ENCODE measurements at places on chromosomes 4 and X.

- no peak for DNase-seq
These were observed 20.7 kb downstream of the ACE2 start for GRCh38 chrX:15579778-15580747.

DNA sequence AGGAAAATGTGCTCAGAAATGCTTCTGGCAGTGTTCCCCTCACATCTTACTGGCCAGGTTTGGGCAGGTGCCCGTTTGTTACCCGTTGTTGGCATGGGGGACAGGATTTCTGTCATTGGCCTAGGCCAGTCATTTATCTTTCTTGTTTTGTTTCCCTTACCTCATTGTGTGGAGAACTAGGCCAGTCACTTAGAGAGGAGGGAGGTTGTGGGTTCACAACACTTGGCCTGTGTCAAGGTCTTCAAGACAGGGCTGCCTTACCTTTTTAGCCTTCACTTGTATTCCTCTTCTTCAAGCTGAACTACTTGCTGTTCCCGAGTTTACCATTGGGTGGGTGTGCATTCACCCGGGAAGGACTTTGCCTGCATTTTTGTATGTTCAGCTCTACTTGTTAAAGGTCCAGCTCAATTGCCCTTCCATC is 17.7 kb downstream of the SNX25 start:
- no peak for DNase-seq

DNA sequence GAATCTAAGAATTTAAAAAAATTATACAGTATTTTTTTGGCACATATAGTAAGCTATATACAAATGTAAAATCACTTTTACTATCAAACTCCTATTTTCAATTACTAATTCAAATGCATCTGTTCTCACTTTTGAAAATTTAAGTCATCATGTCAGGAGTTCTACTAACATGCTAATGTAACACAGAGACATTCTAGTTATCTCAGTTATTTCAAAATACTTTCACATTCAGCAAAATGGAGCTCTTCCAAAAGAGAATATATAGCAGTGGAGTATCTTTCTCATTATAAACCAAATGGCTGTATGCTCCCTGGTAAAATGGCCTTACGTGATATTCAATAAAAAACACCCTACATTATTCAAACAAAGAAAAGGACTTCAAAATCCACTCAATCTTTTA is 42.3 kb downstream of the RFC1 start:
- DNase-seq, result no peak

- DNase-seq, result no peak
These were observed 107.9 kb downstream of the ZNF827 start for GRCh38 chr4:145830699-145831098.

DNA sequence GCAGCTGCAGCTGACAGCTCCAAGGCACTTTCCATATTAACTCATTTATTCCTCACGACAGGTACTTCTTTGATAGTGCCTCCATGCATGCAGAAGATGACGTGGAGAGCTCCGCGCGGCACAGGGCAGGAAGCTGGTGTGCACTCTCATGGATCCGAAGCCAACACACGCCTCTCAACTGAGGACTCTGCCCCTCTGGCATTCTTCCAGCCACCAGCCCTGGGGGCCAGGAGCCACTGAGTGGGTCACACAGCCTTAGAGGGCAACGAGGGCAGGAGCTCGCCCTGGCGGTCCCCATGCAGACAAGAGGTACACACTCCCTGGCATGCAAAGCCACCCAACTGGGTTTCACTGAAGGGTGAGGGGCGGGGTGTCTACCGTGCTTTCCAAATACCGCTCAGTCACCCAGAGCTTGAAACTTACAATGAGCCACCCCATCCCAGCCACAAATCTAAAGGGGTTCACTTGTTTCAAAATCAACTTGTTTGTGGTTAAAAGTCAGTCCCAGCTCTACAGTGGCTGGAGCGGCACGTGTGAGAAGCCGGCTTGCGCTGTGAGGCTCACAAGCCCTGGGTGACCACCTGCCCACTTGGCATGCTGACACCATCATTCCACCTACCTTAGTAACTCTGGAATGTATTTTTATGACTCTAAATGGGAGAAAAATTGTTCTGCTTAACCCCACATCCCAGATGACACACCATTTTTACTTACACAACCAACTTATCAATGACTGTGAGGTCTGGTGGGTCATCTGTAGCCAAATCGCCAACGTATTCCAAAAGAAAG is 16.2 kb downstream of the NOP14 start:
- no peak for DNase-seq

DNA sequence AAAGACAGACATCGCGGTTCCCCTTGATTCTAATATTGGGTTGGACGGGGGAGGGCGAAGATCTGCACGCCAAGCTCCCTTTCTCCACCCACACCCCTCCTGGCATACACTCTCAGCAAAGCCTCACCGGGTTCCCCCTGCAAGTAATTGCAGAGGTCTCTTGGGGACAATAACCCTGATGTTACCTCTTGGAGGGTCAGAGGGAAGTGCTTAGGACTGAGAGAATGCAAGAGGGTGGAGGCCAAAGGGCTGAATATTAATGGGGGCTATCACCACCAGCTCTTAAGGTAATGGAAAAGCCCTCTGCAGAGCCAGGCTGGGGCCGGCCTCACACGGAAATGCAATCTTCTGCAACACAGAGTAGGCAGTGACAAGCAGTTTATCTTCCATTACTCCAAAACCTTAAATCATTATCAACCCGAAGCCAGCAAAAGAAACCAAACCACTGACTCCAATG is 344.1 kb upstream of the GATB start:
- DNase-seq, result no peak

DNA sequence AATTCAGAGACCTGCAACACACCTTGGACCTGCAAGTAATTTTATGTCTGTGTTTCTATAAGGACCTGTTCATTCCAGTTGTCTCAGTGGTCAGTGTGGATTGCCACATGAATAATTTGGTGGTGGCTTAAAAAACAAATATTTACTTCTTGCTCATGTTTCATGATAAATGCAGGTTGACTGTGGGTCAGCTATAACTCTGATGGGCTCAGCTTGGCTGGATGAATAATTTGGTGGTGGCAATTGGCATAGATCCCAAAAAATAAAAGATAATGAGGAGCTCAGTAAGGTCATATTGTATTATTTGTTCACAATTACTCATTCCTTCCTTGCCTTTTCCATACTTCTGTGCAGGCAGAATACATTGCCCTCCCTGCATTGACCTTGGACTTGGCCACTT is 18.9 kb upstream of the SCRG1 start:
- DNase-seq, result no peak

DNA sequence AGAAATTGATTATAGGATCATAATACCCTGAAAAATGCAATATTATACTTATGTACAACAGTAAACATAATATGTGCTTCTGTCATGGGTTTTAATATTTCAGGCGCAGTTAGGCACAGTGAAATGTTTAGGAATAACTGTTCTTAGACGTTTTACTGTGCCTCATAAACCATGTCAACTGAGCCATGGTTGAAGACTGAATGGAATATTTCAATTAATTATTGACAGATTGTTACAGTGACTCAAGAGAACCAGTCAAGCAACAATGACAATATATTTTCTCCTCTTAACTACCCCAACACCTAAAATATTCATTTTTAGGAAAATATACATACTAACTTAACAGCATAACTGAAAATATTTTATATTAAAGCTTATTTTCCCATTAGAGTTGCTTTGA is 852.7 kb upstream of the FRG1 start:
- DNase-seq, result no peak

DNA sequence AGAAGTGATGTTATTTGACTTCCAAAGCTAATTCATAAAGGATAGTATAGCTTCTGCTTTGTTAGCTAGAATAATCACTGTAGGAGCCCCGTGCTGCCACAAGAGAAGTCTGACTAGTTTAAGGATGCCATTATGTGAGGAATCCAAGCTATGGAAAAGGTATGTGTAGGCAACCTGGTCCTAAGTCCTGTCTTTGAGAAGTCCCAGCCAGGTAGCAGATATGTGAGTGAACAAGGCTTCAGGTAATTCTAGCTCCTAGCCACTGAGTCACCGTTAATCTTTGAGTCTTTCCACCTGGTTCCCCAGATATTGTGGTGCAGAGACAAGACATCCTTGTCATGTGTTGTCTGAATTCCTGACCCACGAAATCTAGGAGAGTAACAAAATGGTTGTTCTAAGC is 55.5 kb downstream of the BMP3 start:
- DNase-seq, result no peak

DNA sequence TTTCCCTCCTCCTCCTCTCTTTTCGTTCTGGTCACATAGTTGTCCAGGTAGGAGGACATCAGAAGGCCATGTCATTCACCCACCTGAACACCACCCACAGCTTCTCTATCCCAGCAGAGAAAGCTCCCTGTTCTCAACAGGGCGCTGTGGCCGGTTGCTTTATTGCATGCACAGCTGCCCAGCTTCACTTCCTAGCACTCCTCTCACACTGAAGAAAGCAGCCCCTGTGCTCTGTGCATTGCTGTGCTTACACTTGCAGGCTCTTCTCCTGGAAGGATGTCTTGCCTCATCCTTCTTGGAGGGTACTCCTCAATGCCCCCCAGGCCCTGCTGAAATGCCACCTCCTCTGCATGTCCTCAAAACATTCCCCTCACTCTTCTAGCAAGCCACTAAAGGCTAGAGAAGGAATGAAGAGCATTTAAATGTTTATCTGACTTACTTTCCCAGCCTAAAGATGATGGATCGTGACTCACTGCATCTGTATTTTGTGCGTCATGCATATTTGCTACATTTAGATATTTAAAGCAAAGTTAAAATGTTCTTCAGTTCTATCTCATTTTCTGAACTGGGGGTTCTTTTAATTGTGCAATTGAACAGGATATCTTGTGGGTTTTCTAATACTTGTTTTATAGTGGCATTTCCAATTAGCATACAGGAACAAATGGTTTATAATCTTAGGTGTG is 186.4 kb upstream of the PUDP start:
- DNase-seq, result no peak

- no peak for DNase-seq
These were observed 18.5 kb downstream of the LAP3 start for GRCh38 chr4:17595471-17596005.

- DNase-seq, result no peak
These were observed 25.5 kb downstream of the MOB1B start for GRCh38 chr4:70927502-70928137.

DNA sequence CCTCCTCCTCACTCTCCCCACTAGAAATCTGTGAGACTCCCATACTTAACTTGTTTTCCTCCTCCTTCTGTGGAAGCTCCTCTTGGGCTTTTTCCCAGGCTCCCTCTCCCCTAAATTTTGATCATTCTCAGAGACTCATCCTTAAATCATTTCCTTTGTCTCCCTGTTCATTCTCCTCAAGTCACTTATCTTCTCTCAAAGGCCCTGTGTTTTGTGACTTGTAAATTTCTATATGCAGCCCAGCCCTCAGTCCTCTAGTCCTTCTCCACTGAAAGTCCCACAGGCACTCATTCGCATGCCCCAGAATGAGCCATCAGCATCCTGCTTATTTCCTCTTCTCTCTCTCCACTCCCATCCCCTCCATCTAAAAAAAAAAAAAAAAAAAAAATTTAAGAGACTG is 171.8 kb downstream of the SOWAHB start:
- DNase-seq, result no peak

DNA sequence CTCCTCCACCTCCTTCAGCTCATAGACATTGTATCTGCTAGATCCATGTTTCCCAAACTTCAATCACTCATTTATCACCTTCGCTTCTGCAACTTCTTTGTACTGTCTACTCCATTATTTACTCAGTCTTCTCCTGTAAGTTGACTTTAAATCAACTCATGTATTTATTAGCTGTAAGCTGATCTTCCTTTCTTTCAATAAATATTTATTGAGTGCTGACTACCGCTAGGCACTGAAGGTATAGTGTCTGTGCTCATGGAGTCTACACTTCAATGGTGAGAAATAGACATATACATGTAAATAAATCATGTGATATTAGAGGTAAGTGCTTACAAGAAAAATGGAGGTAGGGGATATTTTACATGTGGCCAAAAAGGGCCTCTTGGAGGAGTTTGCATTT is 74.6 kb downstream of the RASL11B start:
- DNase-seq, result no peak

GRCh38 chr4:67744561-67745283 is 9.5 kb downstream of the GNRHR start:
- DNase-seq, result no peak

GRCh38 chr4:128451270-128451905 is 163.8 kb upstream of the PGRMC2 start:
- no peak for DNase-seq

DNA sequence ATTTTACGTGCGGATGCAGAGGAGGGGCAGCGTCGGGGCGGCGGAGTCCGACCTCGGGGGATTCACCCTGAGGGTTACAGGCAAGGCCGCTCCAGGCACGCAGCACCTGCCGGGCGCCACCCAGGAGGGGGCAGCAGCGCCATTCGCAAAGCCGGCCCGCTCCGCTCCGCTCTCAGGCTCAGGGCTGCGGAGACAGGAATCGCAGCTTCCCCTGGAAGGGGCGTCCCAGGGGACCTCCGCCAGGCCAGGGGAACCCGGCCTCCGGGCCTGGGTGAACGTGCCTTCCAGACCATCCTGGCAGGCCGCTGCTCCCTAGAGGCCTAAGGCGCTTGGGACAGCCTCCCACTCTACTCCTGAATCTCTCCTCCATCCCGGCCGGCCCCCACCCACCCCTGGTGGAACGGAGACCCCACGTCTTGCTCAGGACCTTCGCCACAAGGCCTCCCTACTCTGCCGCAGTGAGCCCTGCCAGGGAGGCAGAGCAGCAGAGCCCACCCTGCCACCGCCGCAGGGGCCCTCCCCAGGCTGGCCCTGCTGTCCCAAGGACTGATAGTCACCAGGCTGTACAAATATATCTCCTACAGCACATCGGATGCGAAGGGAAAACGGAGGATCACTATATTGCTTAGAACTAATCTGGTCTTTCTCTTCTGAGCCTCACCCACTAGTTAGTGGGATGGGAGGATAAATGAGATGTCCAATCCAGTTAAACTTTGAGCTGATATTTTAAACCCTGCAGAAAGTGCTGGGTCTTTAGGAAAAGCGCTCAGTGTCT is 115.0 kb downstream of the SMIM20 start:
- DNase-seq, result peak; percentile 91

GRCh38 chr4:44554768-44555167 is 96.7 kb downstream of the YIPF7 start:
- DNase-seq, result no peak

GRCh38 chr4:146255874-146256273 is 41.5 kb downstream of the REELD1 start:
- no peak for DNase-seq

- DNase-seq, result no peak
These were observed 324.2 kb downstream of the PCDH19 start for GRCh38 chrX:100085846-100086245.

DNA sequence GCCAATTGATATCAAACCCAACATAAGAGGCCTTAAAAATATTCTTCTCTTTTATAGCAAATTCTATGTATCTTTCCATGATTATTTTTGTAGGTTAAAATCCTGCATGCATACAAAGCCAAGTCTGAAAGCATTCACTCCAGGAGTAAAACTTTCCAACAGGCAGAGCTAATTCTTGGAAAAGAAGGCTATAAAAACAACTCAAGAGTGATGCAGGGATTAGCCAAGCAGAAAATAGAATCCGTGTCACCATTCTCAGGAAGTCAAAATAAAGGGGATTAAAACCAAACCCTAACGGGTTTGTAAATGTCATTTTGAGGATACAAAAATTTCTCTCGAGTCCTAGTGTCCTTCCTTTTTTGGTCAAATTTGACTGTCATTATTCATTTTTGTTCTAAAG is 412.4 kb downstream of the DMD start:
- no peak for DNase-seq

- DNase-seq, result no peak
These were observed 190.5 kb downstream of the CCNG2 start for GRCh38 chr4:77347351-77347966.

- DNase-seq, result no peak
These were observed 6.1 kb downstream of the STIM2 start for GRCh38 chr4:26866781-26867180.
